Neuronal stem cell (in vitro differentiated cells): ENCODE measurements at places on chromosomes 2 and 18.
A peak's percentile ranks its signal among the peaks of the same experiment; 100 is the strongest.

- peak; percentile 8 for DNase-seq
Observed at GRCh38 chr2:29920631-29921559, 491 bp downstream of the ALK start.

DNA sequence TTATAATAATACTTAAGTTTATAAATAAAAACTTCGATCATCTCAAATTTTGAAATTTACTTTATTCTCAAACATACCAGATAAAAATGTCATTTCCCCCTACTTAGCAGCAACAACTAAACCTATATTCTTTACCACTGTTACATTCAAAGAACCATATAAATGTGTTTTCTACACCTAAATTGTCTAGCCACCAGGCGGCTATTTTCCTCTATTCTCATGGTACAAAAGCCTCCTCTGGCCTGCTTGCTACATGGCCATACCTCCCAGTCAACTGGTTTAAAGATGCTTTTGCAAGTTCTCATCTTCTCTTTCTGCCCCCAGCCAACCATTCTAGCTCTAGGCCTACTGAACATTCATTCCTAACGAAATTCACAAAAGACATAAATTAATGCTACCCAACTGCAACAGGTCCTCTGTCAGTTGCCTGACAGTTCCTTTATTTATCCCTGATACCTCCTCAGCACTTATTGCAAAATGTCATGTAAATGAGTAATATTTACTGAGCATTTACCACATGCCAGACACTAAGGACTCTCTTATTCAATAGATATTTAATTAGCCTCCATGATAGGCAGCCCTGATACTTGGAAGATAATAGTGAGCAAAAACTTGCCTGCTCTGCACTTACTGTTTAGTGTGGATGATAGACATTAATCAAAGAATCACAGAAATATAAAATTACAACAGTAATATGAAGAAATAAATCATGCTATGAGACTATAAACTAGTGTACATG, 5.0 kb downstream of the C1D start:
- no peak for DNase-seq

DNA sequence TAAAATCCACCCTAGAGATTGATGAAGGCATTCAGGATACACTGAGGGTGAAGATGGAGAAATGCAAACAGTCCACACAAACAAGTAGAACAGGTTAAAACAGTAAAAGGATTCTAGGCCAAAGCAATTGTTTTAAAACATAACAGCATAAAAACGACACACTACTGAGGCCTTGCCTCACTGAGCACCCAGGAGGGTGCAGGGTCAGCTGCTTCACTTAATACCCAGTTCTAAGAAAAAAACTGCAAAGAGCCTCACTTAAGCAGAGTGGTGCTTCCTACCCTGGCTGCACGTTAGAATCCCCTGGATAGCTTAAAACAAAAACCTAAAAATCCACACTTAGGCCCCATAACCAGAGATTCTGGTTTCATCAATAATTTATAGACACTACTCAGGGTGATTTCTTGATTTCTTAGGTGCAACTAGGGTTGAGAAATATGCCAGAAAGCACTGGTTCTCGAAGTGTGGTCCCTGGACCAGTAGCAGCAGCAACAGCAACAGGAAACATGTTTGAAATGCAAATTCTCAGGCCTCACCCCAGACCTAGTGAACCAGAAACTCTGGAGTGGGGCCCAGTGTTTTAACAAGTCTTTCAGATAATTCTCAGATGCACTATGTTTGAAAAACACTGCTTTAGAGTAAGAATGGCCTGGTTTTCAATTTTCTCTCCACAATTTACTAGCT, 279.1 kb downstream of the ZEB2 start:
- DNase-seq, result no peak

DNA sequence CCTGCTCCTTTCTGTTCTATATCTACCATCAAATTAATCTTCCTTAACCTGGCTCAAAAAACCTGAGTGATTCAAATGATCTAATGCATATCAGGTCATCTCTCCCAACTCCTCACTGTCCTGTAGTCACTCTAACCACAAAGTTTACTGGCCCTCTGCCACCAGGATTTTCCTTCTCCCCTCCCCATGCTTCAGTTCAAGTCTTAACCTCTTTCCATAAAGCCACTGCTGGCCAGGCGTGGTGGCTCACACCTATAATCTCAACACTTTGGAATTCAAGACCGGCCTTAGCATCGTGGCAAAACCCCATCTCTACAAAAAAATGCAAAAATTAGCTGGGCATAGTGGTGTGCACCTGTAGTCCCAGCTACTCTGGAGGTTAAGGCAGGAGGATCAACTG, 7.5 kb upstream of the SP3 start:
- DNase-seq, result no peak

- no peak for DNase-seq
Observed at GRCh38 chr2:211157211-211157610, 600.8 kb downstream of the CPS1 start.

DNA sequence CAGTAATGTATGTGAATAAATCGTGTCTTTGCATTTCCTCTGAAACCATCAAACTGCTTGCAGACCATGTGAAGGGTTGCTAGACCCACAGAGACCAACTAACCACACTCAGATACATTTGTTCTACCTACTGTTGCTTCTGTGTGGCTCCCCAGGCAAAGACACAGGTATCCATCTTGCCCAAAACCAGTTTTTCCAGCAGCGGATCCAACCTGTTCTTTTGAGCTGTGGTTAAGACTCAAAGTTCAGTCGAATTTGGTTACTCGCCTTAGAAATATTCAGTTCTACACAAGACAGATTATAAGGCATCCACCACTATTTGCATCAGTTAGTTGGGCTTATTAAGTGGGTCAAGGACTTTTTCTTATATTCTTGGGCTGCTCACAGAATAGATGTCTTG, 276.2 kb upstream of the EPHA4 start:
- DNase-seq, result no peak

DNA sequence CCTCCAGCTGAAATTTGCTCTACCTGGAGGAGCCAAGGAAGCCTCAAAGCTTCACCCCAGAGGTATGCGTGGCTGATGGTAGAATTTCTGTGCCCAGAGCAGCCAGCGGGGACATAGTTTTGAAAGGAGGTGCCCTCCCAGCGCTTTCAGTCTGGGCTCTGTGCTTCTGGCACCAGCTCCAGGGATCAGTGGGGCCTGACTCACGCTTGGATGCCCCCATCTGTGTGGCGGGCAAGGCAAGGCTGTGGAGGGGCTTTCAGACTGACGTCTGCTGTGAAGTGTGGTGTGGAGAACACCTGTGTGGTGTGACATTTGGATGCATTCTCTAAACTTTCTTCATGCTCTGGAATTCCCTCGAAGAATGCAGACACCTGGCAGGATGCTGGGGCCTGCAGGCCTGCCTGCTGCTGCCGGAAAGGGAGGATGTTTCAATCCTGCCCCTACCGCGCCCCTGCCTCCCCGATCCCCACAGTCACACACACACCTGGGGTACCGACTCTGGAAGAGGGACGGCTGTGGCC, 84.1 kb downstream of the CTIF start:
- DNase-seq, result no peak

- no peak for DNase-seq
Observed at GRCh38 chr2:205679410-205680009, 2.8 kb upstream of the NRP2 start.

- no peak for DNase-seq
Observed at GRCh38 chr2:102749938-102750337, 11.9 kb upstream of the TMEM182 start.

- DNase-seq, result no peak
Observed at GRCh38 chr2:101521487-101521886, 46.6 kb upstream of the RFX8 start.

DNA sequence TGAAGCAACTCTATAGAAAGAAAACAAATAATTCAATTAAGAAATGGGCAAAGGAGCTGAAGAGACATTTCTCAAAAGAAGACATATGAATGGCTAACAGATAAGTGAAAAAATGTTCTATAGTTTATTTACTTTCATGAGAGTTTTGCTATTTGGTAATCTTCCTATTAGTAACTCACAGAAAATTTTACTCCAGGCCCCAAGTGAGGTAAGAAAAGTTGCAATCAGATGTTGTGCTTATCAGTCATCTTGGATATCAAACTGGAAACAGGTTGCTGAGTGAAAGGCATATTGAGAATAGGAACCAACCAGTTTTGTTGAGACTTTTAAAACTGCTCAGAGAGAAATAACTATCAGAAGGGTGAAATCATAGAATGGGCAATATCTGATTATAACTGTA, 1179.0 kb upstream of the ACVR2A start:
- no peak for DNase-seq

GRCh38 chr2:162782138-162782537, 56.4 kb downstream of the KCNH7 start:
- no peak for DNase-seq

DNA sequence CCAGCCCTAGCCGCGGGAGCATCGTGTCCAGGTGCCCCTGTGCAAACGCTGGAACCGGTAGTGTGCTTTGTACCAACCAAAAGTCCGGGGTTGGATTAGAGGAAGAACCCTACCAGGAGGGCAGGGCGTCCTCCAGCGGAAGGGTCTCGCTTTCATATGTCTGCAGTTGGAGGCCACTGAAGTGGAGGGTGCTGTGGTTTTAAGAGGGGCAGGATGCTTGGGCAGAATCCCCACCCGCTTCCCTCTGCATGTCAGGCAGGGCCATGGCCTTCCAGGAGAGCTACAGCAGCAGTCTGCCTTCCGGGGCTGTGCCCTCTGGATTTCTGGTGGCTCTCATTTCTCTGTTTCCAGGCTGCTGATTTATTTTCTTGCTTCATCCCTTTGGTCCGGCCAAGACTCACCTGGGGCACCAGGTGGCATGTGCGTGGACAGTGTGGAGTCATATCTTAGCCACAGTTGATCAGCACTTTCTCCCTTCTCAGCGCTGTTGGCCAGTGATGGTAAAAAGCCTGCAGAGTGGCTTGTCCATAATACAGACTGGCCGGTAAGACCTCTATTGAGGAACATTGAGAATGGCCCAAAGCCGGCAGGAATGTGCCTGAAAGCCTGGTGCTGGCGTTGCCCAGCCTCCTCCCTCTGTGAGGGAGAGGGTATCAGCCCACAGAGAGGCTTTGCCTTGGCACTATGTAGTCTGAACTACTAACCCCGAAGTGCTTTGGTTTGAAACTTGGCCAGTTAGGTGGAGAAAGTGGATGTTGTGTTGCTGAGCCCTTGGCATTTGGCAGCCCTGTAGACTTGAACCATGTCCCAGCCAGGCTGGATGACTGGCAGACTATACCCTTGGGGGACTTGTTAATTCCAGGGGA, 1.8 kb downstream of the AGAP1 start:
- DNase-seq, result no peak

- DNase-seq, result no peak
Observed at GRCh38 chr2:124450481-124450880, 425.4 kb downstream of the CNTNAP5 start.

GRCh38 chr2:121977326-121977725, 221.9 kb downstream of the TSN start:
- no peak for DNase-seq

DNA sequence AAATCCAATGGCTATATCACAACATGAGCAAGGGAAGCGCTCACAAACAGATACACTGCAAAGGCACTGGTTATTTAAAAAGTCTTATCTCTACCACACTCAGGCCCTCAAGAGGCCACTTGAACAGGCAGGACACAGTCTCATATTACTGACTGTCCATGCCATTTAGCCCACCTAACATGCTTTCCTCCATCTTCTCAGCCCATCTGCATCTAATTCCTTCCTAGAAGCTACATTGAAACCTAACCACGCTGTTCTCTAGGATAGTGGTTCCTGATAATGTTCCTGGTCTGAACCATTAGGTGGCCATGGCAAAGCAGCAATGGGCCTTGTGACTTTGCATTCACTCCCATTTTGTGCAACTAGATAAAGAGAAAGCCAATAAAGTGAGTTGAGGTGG, 22.5 kb upstream of the NEB start:
- DNase-seq, result no peak

DNA sequence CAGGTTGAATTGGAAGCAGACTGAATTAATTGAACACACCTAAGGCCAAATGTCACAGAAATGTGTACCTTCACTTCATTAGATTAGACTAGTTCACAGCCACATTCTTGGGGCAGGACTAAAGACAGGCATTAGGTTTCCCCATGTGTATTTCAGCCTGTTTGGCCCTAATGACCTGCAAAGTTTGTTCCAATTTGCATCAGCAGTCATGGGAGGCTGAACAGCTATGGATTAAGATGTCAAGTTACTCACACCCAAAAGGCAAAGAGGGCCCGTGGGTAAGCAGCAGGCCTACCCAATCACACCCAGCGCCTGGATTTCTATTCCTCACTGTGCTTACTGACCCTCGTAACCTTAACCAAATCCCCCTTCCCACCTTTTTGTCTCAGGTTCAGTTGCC, 99.6 kb upstream of the RIOK3 start:
- DNase-seq, result no peak

- no peak for DNase-seq
Observed at GRCh38 chr2:166632616-166633015, 138.6 kb upstream of the SCN7A start.

GRCh38 chr2:205367331-205367935, 314.9 kb upstream of the NRP2 start:
- no peak for DNase-seq

DNA sequence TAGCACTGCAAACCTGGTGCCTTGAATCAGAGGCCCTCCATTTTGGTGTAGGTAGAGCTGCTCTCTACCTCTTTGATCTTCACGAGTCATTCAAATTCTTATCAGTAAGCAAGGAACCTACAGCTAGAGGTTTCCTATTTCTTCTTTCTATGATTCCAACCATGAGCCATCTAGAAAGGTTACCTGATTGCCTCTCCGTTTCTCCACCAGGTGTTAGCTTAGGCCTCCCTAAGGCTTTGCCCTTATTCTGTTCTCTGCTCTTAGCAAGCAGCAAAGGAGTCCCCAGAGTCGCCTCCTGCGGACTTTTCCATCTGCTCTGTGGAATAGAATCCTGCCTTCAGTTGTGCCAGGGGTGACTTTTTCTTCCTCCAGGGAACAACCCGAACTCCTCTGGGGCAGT, 173.6 kb downstream of the GRB14 start:
- DNase-seq, result no peak

DNA sequence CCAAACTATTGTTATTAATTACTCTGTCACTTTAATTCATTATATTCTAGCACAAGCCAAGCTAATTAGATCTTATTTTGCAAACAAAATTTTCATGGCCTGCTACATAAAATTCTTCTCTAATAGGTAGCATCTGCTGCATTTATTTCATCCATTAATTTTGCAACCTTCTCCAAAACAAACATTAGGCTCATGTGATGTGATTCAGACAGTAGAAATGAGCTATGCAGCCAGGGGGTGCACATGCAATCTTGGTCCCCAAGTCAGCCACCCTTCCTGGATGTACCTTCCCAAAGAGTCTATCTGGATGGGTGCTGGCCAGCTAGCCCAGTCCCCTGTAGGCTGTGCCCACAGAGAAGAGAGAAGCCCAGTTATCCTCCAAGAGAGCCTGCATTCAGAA, 242.1 kb upstream of the OSR1 start:
- no peak for DNase-seq
